Esophagus muscularis mucosa (tissue), 4 donors: ENCODE measurements at places on chromosomes 6 and 20. TPM values are rescaled to one million over a fixed set of nuclear protein-coding genes. Genes with fewer than 3 reads are reported as not detected.

GFRAL gene
- not detected for total RNA-seq

PLCB1 gene
- 79.4 TPM for total RNA-seq

MED20 gene
- total RNA-seq: 14.1 TPM

LINC00237 gene
- total RNA-seq: not detected

EYA4 gene
- 2.1 TPM for total RNA-seq
